GM19239 (cell line): ENCODE measurements at places on chromosomes 1 and 21.

- DNase-seq, result no peak
These were observed 27.7 kb downstream of the PKP1 start for GRCh38 chr1:201310986-201311355.

DNA sequence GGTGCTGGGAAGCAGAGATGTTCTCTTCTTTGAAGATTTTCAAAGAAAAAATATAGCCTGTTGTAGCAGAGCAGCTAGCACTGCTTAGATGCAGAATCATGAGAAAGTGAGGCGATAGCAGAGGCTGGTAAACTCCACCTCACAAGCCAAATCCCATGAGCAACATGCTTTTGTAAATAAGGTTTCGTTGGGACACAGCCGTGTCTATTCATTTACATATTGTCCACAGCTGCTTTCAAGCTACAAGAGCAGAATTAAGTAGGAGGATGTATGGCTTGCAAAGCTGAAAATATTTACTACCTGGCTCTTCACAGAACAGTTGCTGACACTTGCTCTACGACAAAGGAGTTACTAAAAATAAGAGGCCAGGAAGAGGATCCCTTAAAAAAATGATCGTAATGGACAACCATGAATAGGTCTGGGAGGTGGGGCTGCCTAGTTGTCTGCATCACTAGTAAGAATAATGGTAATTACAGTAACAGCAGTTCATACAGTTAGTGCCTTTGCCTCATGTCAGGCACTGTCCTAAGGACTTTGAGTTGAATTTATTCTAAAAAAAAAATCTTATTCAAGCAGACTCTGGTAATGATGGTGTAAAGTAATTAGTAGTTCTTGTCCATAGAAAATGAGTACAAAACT is 622.0 kb downstream of the KIF26B start:
- no peak for DNase-seq

- DNase-seq, result no peak
These were observed 2.5 kb upstream of the PNRC2 start for GRCh38 chr1:23957096-23957495.

- DNase-seq, result no peak
These were observed 438.7 kb downstream of the PRDM2 start for GRCh38 chr1:14138687-14139086.

DNA sequence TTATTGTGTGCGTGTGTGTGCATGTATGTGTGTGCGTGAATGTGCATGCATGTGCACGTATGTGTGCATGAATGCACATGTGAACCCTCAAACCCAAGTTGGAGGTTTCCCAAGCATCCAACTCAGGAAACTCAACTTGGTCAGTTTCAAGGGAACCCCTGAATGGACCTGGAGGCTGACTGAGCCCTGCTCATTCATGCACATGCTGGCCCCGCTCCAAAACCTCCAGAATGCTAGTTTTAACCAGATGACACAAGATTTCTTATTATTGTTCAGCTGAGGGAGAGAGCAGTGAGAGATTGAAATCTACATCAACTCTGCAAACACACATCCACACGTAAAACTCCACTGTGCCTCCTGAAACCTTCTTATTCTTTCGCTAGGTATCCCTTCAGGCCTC is 104.4 kb downstream of the OMA1 start:
- no peak for DNase-seq

DNA sequence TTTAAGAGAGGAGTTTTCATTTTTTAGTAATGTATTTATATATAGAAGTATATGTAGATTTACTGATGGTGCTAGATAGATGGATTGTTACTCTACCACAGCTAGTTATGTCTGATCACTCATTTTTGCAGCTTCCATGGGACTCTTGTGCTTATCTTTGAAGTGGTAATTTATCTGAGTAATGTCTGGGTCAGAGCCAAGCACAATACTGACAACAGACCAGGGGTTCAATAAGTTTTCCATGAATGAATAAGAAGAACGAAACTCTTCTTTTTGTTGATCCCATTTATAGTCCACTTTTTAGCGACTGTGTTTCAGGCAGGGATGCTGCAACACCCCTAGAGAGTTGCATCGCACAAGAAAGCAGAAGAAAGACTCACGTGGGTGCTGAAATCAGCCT is 935.2 kb downstream of the PLA2G4A start:
- no peak for DNase-seq

- no peak for DNase-seq
These were observed 43.5 kb downstream of the RIMS3 start for GRCh38 chr1:40621821-40622450.

DNA sequence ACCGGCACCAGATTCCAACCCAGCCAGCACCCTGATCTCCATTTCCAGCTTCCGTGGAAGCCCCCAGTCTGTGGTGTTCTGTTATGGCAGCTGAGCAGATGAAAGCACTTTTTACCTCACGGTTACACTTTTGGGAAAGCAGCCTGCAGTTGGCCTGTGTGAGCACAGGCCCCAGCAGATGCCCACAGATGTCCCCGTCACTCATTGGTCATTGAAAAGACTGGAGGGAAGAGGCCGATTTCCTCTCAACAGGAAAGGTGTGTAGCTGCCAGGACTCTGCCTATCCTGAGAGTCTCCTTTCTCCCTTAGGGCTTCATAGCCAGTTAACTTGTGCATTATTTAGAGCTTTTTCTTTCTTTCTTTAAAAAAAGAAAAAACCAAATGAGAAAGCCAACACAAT is 123.0 kb downstream of the PCBP3 start:
- no peak for DNase-seq

DNA sequence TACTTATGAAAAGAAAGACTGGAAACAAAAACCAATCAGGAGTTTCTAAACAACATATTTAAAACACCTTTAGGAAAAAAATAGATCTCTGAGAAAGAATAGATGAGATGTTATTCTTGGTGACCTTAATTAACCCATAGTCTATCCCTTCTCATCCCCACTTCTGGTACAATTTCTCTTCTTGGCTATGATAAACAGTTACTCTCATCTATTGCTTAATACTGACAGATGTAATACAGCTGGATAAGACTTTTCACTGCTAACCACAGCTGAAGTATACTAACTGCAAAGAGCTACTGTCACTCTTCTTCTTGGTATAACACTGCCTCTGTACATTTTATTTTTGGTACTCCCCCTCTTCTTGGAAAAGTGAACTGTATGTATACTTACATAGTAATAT is 15.2 kb downstream of the EXTL2 start:
- no peak for DNase-seq
